M059J (cell line): ENCODE measurements at places on chromosomes 13 and 19. TPM values are rescaled to one million over a fixed set of nuclear protein-coding genes. Genes with fewer than 3 reads are reported as not detected.

The ZNF805 gene
- total RNA-seq, result 8.5 and 13.3 TPM in 2 replicates

The LILRA1 gene
- not detected in 2 replicates for total RNA-seq

The RAB8A gene
- total RNA-seq, result 110 and 159 TPM in 2 replicates

The SCEL gene
- not detected in 2 replicates for total RNA-seq

The ZNF28 gene
- 26.6 and 30.6 TPM in 2 replicates for total RNA-seq

The PHLDB3 gene
- total RNA-seq, result 3.7 and 8.6 TPM in 2 replicates

The NCR1 gene
- total RNA-seq, result not detected in 2 replicates

The LILRA6 gene
- not detected in 2 replicates for total RNA-seq

The CD209 gene
- total RNA-seq, result not detected in 2 replicates

The ZNF416 gene
- 5.0 and 6.9 TPM in 2 replicates for total RNA-seq

The TNFAIP8L1 gene
- total RNA-seq, result 2.7 and 3.3 TPM in 2 replicates

The TGDS gene
- total RNA-seq, result 13.1 and 15.2 TPM in 2 replicates

The LILRB4 gene
- total RNA-seq, result not detected in 2 replicates

The ZNF793 gene
- 3.8 and 6.0 TPM in 2 replicates for total RNA-seq

The ASPDH gene
- total RNA-seq, result not detected in 2 replicates

The GPR12 gene
- not detected in 2 replicates for total RNA-seq

The APOC4 gene
- total RNA-seq, result not detected in 2 replicates

The INAFM1 gene
- 1.9 and 6.0 TPM in 2 replicates for total RNA-seq

The CKM gene
- not detected in 2 replicates for total RNA-seq

The PROZ gene
- total RNA-seq, result not detected in 2 replicates

The CGB7 gene
- total RNA-seq, result 2.7 and 5.3 TPM in 2 replicates
